ENCODE measurements at places on chromosomes 7 and 10.

GRCh38 chr7:13998866-13999265, 9.4 kb upstream of the ETV1 start:
- no peak for DNase-seq

DNA sequence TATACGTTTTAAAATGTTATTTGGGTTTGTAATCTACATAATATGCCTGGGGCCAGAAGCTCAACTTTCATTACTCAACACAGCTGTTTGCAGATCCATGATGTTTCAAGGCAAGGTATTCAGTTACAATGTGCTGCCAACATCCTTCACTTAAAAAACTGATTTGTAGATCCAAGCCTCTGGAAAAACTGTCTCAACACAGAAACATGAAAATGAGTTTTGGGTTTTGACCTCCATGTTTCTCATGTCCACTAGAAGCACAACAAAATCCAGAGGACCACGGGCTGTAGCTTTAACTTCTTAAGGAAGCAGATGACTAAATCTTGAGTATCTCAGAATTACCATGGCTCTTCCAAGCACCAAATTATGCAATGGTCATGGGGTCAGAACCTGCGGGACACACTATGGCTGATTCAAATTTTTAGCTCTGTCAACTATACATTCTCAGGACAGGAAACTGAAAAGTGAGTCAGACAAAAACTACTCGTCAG, 247.1 kb upstream of the GRB10 start:
- no peak for DNase-seq

DNA sequence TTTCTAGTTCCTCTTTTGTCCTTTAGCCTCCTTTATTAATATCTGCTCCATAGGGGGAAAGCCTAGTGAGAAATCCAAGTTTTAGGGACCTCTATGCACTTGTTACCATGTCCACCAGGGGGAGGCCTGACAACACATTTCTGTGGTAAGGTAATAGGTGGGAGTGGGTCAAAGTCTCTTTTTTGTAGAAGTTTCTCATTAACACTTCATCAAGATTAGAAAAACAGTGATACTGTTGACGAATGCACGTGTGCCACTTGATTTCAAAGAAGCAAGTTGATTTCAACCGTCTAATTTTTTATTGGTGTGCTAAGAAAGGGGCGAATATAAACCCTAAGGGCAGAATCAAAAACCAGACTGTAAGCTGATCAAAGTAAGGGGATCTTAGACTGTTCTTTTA, 30.6 kb downstream of the CISD1 start:
- peak; percentile 23 for DNase-seq

DNA sequence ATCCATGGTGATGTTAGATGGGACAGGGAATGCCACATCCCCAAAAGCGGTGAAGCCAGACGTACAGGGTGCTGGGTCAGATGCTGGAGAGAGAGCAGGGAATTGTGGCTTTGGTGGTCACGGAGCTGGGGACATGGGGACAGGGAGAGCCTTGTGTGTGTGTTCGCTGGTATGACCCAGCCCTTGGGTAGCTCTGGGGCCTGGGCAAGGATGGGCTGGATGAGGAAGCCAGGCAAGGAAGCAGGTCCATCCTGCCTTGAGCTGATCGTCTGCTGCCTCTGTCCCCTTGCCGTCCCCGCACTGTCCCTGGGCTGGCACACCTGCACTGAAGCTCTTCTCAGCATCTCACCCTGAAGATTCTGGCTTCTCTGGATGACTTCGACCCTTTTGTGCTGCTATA, 15.4 kb upstream of the CLDN4 start:
- no peak for DNase-seq

DNA sequence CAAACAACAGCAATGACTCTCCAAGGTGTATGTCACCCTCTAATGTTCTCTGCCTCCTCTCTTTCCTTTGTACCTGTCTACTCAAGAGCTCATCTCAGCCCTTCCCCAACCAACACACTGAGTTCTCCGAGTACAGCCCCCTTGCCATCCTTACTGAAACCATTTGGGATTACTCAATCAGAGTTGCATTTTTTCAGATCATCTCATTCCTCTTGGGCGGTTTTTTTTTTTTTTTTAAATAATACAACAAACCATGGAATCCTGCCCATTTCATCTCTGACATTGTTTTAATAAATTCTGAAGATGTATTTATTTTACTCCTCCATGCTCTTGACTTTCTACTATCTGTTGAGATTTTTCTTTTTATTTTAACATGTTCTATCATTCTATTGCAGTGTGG, 4.2 kb upstream of the CREB3L2 start:
- no peak for DNase-seq

DNA sequence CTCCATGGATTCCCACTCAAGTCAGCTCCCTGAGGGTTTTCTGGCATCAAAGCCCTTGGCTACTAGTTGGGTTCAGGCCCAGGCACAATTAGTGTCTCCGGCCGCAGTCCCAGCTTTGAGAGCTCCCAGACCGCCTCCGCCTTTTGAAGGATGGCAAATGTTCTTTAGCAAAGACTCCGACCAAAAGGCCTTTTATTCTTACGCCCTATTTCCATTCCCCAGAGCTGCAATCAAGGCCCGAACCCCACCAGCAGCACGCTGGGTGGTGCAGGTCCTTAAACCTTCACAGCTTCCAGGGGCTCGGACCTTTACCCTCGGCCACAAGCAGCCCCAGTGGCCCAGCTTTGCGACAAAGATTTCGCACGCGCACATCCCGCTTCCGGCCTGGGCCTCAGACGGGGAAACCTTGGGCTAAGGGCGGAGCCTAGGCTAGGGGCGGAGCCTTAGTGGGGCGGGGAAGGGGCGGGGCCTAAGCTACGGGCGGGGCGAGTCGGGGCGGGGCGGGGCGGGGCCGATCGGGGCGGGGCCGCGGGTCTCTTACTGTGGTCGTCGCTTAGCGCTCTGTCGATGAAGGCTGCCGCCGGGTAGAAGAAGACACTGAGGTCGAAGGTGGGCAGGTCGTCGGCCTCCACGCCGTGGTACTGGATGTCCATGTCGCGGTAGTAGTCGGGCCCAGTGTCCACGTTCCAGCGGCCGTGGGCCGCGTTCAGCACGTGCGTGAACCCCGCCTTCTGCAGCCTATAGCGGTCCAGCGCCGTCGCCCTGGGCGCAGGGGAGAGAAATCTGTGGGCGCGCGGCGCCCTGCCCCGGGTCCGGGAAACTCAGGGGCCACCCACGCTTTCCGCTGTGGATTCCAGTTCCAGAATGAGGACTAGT, 68.0 kb upstream of the SAMD8 start:
- DNase-seq, result no peak

DNA sequence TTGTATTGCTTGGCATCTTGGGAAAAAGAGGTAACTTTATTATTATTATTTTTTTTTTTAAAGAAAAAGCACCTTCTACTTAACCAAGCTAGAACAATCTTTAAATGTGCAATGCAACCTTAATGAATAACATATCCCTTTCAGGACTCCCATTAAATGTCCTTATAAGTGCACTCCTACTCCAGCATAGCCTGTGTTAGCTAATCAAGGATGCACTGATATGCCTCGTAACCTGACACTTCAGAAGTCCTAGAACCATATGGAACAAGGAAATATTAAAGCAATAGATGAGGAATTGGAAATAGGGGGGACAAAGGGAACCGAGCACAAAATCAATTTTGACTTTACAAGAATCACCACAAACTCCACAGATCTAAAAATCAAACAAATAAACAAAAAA, 522.4 kb downstream of the PARD3 start:
- DNase-seq, result no peak
